ENCODE measurements at places on chromosomes 4 and X.

GRCh38 chr4:2598511-2599303, 62.3 kb downstream of the FAM193A start:
- no peak for DNase-seq

DNA sequence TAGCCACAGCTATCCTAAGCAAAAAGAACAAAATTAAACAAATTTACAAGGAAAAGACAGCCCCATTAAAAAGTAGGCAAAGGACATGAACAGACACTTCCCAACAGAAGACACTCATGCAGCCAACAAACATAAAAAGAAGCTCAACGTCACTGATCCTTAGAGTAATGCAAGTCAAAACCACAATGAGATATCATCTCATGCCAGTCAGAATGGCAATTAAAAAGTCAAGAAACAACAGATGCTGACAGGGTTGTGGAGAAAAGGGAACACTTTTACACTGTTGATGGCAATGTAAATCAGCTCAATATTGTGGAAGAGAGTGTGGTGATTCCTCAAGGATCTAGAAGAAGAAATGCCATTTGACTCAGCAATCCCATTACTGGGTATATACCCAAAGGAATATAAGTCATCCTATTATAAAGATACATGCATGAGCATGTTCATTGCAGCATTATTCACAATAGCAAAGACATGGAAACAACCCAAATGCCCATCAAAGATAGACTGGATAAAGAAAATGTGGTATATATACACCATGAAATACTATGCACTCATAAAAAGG, 163.0 kb upstream of the TET2 start:
- no peak for DNase-seq

DNA sequence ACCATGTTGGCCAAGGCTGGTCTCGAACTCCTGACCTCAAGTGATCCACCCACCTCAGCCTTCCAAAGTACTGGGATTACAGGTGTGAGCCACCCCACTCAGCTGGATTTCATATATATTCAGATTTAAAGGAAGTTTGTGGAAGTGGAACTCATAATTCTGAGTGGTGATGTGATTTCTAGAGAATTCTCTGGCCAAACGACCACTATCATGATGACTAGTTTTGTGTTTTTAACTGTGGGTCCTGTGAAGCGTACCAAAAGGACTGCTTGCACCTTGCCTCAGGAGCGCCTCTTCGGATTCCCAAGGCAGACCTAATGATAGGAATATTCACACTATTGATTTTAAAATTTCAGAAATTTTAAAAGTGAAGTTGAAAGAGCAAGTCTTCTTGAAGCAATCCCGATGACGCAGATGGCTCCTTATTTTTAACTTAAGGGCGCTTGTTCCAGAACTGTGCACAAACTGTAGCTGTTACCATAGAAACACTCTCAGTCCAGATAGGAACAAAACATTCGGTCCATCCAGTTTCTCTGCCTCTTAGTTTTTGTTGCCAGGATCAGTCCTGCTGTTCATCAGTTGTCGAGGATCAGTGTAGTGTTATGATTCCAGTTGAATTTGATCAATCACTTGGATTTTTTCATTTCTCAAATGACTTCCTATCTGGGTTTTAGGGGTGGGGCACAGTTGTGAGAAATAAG, 51.7 kb upstream of the CLCN4 start:
- no peak for DNase-seq

DNA sequence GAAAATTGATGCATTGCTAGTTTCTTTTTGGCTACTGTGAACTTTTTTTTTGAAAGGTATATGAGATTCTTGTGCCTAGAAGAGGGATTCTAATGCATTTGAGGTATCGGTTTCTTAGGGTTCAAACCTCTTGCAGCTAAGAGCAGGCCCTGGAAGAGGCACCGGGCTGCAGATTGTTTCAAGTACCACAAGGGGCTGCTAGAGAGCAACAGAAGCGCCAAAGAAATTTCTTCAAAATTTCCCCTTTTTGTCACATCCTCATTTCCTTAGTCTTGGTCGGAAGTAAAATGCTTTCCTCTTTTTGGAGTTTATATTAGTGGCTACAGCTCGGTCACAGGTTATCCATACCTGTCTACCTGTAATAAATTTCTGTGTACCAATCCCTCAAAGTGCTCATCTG, 89.8 kb downstream of the PDGFRA start:
- DNase-seq, result no peak

DNA sequence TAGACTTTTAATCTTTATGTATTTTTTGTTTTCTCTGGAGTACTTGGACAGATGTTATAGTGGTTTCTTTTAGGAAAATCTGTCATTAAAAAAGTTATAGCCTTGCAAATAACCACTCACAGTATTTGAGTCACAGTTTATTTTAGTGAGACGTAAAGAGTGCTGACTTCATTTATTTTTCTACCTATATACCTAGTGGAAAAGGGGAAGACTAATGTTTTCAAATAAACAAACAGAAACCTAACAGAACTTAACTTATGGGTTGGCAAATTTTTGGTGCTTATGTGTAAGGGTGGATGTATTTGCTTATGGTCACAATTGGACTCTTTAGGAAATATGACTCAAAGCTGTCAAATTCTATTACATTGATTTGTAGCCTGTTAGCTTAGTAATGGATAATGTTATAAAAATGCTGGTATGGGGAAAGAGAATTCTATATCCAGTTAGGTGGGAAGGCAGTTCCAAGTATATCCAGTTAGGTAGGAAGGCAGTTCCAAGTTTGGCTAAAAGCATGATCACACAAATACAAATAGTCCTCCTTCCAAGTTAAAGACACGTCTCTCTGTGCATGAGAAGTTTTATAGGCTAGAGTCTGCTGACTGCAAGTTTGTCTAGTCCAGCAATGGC, 61.9 kb downstream of the SLC9A6 start:
- DNase-seq, result no peak

DNA sequence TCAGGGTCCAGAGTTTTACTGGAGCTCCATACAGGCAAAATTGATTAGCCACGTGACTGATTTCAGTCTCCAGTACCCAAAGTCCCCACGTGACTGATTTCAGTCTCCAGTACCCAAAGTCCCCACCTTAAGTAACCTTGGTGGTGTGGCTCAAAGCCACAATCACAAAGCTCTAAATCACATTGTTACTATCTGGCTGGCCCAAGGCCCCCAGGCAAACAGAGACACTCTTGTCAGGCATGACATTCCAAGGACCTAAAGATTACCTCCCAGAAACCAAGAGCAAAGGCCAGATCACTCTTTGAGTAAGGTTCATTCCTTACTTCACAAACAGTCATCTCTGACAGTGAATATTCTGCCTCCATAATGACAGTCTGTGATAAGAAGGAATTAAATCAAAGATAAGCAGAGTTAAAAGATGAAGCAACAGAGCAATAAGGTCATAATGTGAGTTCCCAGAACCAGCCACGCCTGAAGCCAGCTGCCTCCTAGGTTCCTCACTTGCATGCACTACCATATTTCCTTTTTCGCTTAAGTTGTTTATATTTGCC, 78.5 kb downstream of the ANXA3 start:
- no peak for DNase-seq

DNA sequence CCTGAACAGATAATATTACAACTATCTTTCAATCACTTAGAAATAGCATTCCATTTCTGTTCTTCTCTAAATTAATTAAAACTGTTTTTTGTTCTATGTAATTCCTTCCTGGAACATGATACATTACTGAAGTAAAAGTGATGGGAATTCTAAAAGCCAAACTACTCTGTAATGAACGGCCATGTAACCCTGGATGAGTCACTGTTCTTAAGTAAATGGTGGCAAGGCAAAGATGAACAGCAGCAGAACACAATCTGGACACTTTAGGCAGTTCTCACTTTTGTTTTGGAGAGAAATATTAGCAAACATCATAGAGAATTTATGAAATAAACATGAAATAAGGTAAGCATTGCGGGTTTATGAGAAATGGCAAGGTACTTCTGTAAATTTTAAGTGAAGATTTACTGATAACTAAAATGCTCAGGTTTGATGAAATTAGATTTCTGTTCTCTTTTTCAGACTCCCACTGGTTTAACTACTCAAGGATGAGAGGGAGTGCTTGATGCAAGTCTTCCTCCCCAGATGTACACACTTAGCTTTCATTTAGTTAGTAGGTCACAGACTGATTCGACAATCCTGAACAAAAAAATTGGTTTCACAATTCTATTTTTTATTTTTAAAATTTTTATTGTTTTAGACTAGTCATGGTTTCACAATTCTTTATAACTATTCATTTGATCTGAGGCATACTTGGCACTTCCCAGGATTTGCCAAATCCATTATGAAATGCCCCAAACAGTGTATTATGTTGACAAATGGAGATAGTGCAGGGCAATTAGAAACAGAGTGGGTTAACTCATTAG, 964 bp upstream of the GPR82 start:
- DNase-seq, result no peak

- no peak for DNase-seq
These were observed 179.9 kb upstream of the PPP3CA start for GRCh38 chr4:101527188-101527587.

- DNase-seq, result no peak
These were observed 133.2 kb downstream of the ENOX2 start for GRCh38 chrX:130769835-130770234.

DNA sequence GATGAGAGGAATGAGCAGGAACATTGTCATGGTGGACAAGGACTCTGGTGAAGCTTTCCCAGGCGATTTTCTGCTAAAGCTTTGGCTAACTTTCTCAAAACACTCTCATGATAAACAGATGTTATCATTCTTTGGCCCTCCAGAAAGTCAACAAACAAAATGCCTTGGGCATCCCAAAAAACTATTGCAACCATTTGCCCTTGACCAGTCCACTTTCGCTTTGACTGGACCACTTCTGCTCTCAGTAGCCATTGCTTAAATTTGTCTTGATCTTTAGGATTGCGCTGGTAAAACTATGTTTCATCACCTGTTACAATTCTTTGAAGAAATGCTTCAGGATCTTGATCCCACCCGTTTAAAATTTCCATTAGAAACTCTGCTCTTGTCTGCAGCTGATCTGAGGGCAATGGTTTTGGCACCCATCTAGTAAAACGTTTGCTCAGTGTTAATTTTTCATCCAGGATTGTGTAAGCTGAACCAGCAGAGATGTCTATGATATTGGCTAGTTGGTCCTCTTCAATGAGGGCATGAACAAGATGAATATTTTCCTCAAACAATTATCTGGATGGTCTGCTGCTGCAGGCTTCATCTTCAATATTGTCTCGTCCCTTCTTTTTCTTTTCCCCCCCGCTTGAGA, 14.8 kb downstream of the TBC1D1 start:
- DNase-seq, result no peak

DNA sequence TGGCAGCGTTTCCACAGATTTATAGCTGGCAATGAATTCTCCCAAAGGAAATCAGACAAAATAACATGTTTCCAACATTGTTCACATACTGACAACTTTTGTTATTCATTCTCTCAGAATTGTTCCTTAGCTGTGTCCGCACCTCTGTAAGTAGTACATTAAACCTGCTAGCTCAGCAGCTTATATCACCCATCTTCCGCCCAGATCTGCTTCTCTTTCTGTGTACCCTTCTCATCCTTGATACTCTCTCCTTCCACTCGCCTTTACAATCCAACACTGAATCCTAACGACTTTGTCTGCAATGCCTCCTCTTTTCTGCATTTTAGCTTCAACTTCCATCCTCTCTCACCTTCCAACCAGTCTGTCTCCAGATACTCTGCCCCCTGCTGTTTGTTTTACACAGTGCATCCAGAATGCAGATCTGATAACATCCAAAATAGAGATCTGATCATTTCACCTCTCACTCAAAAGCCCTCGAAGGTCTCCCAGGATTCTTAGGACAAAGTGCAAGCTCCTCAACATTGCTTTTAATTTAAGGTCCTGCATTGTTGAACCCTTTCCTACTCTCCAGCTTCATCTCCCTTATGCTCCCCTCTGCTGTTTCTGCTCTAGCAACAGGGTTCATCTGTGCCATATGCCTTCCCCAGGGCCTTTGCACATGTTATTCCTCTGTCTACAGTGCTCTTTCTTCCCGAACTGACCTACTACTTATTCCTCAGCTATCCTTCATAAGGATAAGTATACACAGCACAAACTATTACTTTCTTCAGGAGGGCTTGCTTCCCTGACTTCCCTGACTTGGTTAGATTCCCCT, 67.3 kb upstream of the VBP1 start:
- no peak for DNase-seq

GRCh38 chr4:98959411-98959810, 30.5 kb upstream of the EIF4E start:
- DNase-seq, result no peak

DNA sequence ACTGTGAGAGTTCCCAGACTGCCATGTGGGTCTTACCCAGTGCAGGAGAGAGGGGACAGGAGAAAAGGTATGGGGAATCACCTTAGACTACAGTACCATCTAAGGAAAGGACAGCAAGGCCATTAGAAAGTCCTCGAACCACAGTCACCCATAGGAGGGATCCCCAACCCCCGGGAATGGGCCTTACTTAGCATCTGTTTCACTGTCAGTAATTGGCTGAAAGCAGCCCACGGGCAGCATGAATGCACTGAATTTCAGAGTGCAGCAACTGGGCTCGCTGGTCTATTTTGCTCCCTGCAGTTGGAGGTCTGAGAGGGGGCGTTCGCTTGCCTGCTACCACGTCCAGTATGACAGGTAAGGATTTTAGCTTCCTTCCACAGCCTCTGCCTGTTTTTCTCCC, 50.4 kb upstream of the KLHL8 start:
- no peak for DNase-seq

- no peak for DNase-seq
These were observed 8.4 kb upstream of the PRSS12 start for GRCh38 chr4:118361192-118361591.

DNA sequence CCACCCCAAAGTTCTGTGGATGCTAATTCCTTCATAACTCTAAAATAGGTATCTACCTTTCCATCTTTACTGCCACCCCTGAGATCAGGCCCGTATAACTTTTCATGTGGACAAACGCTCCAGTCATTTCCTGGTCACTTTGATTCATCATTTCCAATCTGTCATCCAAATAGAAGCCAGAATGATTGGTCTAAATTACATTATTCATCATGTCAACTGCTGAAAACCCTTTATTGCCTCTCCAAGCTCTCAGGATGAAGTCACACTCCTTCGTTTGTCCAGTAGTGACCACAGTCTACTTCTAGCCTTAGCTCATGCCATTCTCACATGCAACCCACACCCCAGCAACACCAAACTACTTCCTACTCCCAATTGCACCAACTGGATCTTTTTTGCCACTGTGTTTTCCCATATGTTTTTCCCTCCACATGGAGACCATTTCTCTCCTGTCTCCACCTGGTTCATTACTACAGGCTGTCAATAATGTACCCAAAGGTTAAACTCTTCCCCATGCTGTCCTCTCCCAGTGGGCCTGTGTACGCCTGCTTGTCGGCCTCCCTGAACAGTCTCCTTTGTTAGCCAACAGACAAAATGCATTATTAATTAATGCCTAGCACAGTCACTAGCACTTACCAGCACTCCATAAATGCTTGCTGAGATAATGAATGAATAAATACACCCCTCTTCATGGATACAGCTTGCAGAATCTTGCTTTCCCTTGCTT, 382.6 kb upstream of the NOCT start:
- no peak for DNase-seq
